GM13977 (cell line): ENCODE measurements at places on chromosomes 3 and 15.

GRCh38 chr3:124985349-124985748, 50.8 kb upstream of the MUC13 start:
- no peak for DNase-seq

- no peak for DNase-seq
These were observed 166.6 kb downstream of the PLD1 start for GRCh38 chr3:171643681-171644080.

- DNase-seq, result no peak
These were observed 122.7 kb downstream of the PGPEP1L start for GRCh38 chr15:98884894-98885293.

- no peak for DNase-seq
These were observed 199.1 kb downstream of the EPHA3 start for GRCh38 chr3:89306540-89306939.

DNA sequence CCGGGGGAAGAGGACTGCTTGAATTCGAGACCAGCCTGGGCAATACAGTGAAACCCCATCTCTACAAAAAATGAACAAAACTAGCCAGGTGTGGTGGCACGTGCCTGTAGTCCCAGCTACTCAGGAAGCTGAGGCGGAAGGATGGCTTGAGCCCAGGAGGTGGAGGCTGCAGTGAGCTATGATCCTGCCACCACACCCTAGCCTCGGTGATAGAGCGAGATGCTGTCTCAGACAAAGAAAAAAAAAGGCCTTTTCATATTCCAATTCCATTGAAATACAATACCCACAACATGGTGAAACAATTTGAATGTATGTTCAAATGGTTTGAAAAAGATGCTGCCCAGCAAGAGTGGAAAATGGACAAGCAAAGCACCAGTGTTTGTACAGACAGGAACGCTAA, 61.8 kb upstream of the ZNF148 start:
- DNase-seq, result no peak

DNA sequence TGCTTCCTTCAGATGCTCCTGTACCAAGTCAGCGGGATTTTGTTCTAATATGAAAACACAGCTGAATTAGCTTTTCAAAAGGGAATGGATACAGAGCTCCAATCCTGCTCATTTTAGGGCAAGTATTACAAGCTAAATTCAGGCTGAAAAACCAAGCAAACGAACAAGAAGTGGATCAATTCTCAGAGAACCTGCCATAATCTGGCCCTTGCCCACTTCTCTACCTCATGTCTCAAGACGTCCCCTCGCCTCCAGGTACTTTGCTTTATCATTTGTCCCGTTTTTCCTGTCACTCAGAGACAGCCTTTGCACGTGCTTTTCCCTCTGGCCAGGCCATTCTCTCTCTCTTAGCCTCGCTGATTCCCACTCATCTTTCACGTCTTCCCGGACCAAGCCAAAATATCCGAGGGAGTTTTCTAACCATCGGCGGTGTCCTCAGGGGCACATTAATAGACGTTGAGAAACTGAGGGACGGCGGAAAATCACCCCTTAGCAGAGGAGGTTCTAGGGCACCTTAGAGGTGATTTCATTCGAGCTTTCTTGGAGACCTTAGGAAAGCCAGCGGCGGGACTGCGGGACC, 654 bp downstream of the SUSD5 start:
- no peak for DNase-seq

GRCh38 chr3:45915518-45916231, 27.6 kb upstream of the CXCR6 start:
- DNase-seq, result peak; percentile 86

- no peak for DNase-seq
These were observed 2.6 kb downstream of the GNAI2 start for GRCh38 chr3:50238549-50239026.

DNA sequence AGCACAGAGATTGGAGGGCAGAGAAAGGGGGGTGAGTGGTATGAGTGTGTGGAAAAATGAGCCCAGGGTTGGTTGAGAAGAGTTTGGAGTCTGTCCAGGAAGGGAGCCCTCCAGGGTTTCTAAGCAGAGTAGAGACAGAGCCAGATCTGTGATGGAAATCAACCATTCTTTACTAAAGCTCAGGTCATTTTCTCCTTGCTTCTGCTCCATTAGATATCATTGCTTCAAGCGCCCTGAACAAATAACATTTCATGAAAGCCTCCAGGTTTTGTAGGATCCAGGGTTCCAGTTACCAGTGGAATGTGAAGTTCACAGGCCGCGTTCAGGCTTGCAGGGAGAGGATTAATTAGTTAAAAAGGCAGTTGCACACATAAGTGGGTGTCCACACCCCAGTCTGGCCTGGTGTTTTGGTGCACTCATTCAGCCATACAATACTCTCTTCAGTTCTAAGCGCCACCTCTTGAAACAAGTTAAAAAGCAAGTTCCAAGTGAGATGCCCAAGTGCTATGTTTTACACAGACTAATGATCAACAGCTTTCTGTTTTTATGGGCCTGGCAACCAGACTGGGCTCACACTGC, 16.4 kb upstream of the BOC start:
- DNase-seq, result no peak

DNA sequence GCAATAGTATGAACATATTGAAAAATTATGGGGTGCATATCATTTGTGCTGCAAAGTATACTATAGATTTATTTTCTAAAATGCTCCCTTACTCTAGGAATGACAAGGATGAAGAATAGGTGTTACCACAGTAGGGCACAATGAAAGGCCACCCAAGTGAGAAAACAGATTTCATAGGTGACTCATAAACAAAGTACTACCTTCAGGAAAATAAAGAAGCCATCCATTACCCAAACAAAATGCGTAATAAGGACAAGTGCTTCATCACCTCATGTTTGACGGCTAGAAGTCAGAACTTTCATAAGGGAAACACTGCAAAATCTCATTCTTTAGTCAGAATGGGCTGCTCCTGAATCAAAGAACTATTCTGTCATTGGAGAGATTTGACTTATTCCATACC, 116.6 kb downstream of the MFSD1 start:
- no peak for DNase-seq

- no peak for DNase-seq
These were observed 48.5 kb upstream of the P3H2 start for GRCh38 chr3:190169243-190169642.

GRCh38 chr15:58212909-58213526, 74.8 kb downstream of the AQP9 start:
- DNase-seq, result peak; percentile 22
